T-helper 2 cell (primary cell): ENCODE measurements at places on chromosomes 3 and 15.
A peak's percentile ranks its signal among the peaks of the same experiment; 100 is the strongest.

- no peak for DNase-seq
Measured at GRCh38 chr15:94485148-94485719, 253.9 kb downstream of the MCTP2 start.

- no peak for DNase-seq
Measured at GRCh38 chr3:13565581-13566452, 16.9 kb downstream of the FBLN2 start.

DNA sequence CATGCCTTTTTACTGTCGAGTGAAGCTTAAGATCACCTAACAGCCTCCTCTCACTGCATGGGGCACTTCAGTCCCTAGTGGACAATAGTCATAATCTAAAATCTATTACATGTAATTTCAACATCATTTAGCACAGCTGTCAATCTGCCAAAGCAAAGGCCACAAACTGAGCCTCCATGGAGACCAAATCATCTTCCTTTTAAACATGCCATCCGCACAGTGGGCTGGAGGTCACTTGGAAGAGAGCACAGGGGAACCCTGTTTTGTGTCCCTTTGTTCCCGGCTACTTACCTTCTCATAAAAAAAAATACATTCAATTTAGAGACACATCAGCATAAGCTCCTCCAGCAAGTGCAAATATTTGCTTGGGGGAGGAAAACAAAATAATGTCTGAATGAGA lies 167.3 kb downstream of the SQOR start:
- no peak for DNase-seq

DNA sequence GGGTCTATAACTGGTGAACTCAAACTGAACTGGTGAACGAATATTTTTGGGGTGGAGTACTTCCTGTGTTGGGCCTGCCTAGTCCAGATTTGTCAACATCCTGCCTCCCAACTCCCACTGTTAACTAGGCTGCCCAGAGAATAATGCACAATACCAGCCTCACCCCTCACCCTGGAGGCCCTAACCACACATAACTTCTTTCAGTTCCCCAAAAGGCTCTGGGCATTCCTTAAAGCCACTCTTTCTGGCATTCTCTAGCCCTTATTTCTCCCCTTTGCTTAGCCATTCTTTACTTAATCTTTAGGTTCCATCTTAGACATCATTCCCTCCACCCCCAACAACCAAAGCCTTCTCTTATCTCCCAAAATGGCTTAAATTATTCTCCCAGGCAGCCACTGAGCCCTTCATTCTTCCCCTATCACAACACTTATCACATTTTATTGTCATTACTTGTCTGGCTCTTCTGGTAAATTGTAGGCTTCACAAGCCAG lies 9.1 kb upstream of the SEC11A start:
- DNase-seq, result peak; percentile 79

DNA sequence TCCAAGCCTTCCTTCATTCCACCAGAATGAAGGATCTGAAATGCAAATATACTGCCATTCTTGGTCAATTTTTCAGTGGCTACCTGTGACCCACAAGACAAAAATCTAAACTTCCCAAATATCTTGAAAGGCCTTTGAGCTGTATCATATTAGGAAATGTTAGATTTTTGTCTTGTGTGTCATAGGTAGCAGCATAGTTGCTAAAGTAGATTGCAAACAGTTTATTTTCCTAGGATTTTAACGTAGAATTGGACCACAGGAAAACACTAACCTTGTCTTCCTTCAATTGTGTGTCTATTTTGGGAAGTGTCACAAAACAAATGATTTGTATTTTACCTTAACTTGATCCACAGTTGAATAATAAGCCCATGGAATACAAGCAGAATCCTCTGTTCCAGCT lies 42.4 kb downstream of the CP start:
- no peak for DNase-seq

GRCh38 chr3:43426388-43426787 lies 140.0 kb downstream of the SNRK start:
- no peak for DNase-seq

DNA sequence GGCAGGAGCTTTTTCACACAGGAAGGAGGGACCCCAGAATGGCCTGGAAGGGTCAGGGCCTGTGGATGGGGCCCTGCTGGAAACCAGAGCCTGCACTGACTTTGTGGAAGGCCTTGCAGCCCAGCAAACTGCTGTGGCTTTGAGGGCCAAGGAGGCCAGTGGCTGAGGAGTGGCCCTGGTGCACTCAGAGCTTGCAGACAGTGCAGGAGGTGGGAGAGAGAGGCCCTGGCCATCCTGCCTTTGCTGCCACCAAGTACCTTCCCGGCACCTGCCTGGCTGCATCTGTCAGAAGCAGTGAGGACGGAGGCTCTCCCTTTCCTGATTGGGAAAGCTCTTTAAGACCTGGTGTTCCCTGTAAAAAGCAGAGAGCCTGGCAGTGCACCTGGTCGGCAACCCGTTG lies 6.4 kb downstream of the PSTPIP1 start:
- DNase-seq, result no peak

- DNase-seq, result no peak
Measured at GRCh38 chr15:51128701-51129100, 34.0 kb upstream of the TNFAIP8L3 start.

DNA sequence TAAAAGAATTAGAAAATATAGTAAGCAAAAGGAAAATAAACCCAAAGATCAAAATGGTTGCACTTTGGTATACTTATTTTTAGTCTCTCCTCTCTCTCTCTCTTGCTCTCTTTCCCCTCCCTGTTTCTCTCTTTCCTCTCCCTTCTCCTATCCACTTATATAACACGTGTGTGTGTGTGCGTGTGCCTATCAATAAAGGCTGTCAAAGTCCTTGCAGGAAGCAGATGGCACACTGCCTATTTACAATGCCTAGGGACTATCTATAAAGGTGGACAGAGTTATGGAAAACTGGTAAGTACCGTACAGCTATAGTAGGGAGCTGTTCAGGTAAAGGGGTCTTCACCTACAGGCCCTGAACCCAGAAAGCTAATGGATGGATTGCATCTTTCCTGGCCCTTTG lies 161.6 kb downstream of the SQOR start:
- no peak for DNase-seq

DNA sequence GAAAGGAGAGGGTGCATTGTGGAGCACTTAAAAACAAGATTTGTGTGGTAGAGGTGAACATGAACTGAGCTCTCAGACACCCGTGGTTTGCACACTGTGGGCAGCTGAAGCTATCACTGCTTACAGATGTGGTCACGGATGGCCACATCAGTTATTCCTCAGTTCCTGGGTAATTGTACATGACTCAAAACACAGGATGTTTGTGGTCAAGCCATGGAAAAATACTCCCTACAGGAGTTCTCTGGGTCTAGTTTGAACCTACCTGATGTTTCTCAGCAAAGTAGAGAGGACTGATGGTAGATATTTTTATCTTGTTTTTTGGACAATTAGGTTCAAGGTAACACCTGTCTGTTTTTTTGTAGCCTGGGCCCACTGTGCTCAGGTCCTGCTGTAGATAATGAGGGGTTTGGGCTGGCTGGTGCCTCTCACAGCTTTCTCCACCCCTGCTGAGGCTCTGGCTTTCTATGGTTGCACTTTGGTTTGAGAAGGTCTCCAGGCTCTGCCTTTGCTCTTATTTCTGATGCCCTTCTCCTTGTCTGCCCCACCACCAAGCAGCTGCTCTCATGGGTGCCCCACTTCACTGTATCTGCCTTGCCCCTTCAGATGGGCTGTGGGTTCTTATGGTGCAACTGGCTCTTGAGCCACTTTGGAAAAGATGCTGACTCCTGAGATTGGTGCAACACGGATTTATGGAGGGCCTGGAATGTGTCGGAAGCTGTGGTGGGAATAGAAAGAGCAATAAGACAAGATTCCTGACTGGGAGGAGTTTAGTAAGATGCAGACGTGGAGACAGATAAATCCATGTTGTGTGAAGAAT lies 40.1 kb downstream of the CDCP1 start:
- peak; percentile 96 for DNase-seq

GRCh38 chr3:125125821-125126245 lies 70.0 kb upstream of the HEG1 start:
- peak; percentile 80 for DNase-seq
